Tibial nerve (tissue), 4 donors: ENCODE measurements at places on chromosomes 11 and 22. TPM values are rescaled to one million over a fixed set of nuclear protein-coding genes. Genes with fewer than 3 reads are reported as not detected.

Gene BIRC3
- 28.2 TPM for total RNA-seq

Gene P2RY6
- not detected for total RNA-seq

GRCh38 chr11:100445231-100445735, 241.8 kb upstream of the ARHGAP42 start:
- DNase-seq: no peak

- no peak for DNase-seq
These were observed 86.4 kb downstream of the GGTLC2 start for GRCh38 chr22:22730655-22731373.

GRCh38 chr11:18308242-18308641, 13.7 kb downstream of the HPS5 start:
- no peak for DNase-seq

GRCh38 chr22:49687333-49687732, 140.3 kb downstream of the BRD1 start:
- DNase-seq: no peak

DNA sequence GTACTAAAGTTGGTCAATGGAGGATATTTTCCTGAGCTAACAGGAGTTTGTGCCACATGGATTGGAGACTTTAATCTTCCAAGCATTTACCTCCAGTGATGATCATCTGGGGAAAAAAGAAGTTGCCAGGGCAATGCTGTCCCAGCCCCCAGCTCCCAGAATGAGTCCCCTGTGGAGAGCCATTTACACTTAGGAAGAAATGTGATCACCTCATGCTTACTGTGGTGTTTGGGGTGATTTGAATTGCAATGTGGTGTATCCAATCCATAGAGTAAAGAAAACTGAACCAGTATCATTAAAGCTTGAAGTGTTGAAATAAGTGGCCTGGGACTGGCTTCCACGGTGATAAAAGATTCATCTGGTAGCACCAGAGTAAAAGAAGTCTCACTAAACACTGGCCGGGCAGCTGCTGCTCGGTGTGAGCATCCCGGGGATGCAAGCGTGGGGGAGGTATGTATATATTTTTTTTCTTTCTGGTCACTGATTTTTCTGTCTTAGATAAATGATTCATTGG, 117.2 kb upstream of the NTM start:
- DNase-seq: no peak

GRCh38 chr11:9037963-9038362, 34.2 kb upstream of the NRIP3 start:
- DNase-seq: no peak

GRCh38 chr22:28009272-28009827, 90.3 kb upstream of the PITPNB start:
- peak; percentile 68 for DNase-seq

- no peak for DNase-seq
These were observed 4.2 kb downstream of the CHKA start for GRCh38 chr11:68116974-68117373.

GRCh38 chr11:7416080-7416479, 69.2 kb upstream of the OLFML1 start:
- no peak for DNase-seq

DNA sequence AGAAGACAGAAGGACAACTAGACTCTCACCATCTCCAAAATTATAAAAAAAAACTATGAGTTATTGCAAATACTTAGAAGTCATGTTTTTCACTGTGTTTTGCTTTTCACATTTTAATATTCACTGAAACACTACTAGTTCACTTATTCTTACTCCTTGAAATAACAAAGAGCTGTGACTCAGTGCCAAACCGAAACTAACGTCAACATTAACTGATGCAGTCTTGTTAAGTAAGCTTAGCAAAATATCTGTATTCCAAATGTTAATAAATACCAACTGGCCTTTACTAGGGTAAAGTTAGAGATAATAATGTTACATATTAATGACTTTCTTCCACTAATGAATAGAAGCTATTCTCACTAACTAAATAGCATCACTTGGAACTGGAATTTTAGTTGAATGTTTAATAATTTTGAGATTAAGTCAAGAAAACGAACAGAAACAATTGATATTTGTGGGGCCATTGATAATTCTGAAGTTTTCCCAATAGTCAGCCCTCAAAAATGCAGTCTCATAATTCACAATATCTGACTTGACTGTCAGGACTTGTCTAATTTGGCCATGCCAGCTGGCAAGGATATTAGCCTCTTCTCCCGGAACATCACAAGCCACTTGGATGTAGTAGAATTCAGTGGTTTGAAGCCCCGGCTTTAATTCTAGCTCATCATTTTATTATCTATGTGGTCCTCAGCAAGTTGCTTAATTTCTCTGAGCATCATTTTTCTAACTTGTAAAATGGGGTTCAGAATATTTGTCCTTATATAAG, 230.1 kb upstream of the DDI1 start:
- DNase-seq: peak; percentile 39
